ENCODE measurements at places on chromosomes 13 and 19. TPM values are rescaled to one million over a fixed set of nuclear protein-coding genes. Genes with fewer than 3 reads are reported as not detected.
A peak's percentile ranks its signal among the peaks of the same experiment; 100 is the strongest.

TMEM255B gene
- total RNA-seq, result 0.48 TPM

GRCh38 chr13:43298816-43299215, 275.4 kb downstream of the DNAJC15 start:
- no peak for DNase-seq

HNRNPA1L2 gene
- total RNA-seq, result 2.3 TPM

MAST1 gene
- total RNA-seq, result 1.9 TPM

UBE2L5 gene
- total RNA-seq, result not detected

KLK8 gene
- not detected for total RNA-seq

DNA sequence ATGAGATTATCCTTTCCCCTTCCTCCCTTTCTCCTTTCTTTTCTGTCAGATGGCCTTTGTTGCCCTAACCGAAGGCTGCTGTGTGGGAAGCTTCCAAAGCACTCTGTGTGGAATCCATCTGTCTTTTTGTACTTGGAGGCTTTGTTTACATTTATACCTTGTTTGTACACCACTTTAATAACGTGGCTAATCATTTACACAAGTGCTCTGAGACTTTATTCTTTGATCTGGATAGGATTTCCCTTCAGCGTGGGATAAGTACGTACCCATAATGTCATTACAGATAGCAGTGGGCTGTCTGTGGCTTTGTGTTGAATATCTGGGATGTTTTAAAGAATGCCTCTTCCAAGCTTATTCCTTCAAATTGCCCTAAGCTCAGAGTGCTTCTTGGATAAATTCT, 684.7 kb upstream of the SLITRK5 start:
- DNase-seq, result no peak

- no peak for DNase-seq
Observed at GRCh38 chr13:93368718-93369117, 142.1 kb downstream of the GPC6 start.

GRCh38 chr13:60584976-60585375, 188.0 kb downstream of the TDRD3 start:
- DNase-seq, result no peak

- no peak for DNase-seq
Observed at GRCh38 chr19:6213696-6214641, 65.8 kb downstream of the MLLT1 start.

ZNF724 gene
- total RNA-seq, result 6.2 TPM

- no peak for DNase-seq
Observed at GRCh38 chr13:81304121-81304659, 963.3 kb upstream of the SPRY2 start.

GRCh38 chr13:38785042-38785441, 98.2 kb downstream of the FREM2 start:
- no peak for DNase-seq

C19orf81 gene
- total RNA-seq, result 4.3 TPM

ADGRE2 gene
- total RNA-seq, result 0.29 TPM

KIR2DL1 gene
- not detected for total RNA-seq

ZNF534 gene
- total RNA-seq, result not detected

- peak; percentile 69 for DNase-seq
Observed at GRCh38 chr13:104773775-104774174, 1707.6 kb upstream of the SLC10A2 start.

DNA sequence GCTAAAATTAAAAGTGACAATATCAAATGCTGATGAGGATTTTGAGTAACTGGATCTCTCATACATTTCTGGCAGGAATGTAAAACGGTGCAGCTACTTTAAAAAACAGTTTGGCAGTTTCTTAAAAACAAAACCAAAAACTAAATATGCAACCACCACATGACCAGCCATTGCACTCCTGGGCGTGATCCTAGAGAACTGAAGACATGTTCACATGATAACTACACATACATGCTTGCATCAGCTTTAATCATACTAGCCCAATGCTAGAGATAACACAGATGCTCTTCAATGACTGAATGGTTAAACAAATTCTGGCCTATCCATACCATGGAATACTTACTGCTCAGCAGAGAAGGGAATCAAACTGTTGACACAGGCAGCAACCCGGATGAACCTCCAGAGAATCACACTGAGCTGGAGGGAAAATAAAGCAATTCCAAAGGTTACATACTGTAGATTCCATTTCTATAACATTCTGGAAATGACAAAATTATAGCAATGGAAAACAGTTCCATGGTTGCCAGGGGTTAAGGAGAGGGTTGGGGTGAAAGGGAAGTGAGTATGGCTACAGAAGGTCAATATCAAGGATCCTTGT, 25.5 kb upstream of the NAXD start:
- no peak for DNase-seq

GRCh38 chr19:27972291-27973040, 1240.5 kb downstream of the UQCRFS1 start:
- DNase-seq, result peak; percentile 45

GRCh38 chr19:13003081-13003480, 7.8 kb downstream of the NFIX start:
- no peak for DNase-seq

DNA sequence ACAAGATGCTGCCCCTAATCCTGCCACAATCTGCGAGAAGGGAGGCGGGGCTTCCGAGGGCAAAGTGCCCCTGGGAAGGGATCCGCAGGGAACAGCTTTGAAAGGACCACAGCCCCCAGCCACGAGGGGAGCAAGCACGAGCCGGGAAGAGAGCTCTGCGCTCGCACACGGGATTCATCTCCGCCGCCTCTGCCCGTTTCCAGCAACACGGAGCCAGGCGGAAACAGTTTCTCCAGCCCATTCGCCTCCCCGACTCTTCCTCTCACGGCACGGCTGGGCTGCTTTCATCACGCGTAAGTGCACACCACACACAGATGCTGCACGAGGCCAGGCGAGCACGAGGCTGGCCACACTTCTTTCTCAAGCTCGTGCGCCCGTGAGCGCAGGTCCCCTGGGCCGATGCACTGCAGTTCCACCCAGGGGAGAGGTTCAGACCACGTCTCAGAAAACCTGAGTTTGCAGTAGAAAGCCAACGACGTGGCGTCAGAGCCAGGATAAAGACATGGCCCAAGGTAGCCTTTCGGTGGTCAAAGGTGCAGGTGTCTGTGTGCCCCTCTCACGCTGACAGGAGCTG, 33.6 kb downstream of the NAXD start:
- DNase-seq, result no peak

GRCh38 chr19:50327013-50327412, 2.2 kb downstream of the KCNC3 start:
- DNase-seq, result no peak

TEX26 gene
- not detected for total RNA-seq

GRCh38 chr13:49386664-49387063, 57.2 kb downstream of the CAB39L start:
- DNase-seq, result no peak

GRCh38 chr19:39310558-39311311, 9.9 kb downstream of the LRFN1 start:
- peak; percentile 46 for DNase-seq

DNA sequence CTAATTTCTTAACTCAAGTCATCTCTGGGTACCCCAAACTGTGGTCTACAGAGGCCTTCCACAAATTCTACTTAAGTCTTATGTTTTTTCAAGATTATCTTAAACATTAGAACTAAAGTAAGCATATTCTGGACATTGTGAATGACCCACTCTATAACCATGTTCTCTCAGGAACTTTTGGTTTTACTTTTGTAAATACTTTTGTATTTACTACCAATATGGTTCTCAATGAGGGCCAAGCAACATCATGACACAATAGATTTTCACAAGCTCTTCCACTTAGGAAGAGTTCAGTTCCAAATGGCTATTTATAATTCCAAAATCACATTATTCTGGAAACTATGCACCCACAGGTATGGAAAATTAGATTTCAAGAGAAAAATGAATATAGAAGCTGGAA, 10.8 kb downstream of the DIAPH3 start:
- DNase-seq, result no peak

GRCh38 chr19:13022859-13023636, 27.8 kb downstream of the NFIX start:
- peak; percentile 69 for DNase-seq

DNA sequence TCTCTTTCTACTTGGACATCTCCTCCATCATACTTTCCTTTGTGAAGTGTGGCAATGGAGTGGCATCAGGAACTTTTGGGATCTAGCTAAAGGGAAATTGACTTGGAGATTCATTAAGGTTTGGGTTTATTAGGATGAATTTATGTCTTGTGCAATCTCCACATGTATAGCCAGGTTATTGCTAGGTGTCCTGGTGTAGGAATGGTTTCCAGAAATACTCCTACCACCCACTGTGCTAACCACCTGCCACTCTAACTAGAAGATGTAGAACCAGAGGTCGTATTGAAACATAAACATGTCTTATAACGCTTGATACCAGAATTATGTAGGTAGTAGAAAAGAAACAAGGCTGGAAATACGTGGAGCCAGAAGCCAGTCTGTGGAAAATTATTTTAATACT, 38.1 kb upstream of the MED4 start:
- DNase-seq, result no peak

- no peak for DNase-seq
Observed at GRCh38 chr13:111394211-111394922, 73.9 kb downstream of the TEX29 start.

DNA sequence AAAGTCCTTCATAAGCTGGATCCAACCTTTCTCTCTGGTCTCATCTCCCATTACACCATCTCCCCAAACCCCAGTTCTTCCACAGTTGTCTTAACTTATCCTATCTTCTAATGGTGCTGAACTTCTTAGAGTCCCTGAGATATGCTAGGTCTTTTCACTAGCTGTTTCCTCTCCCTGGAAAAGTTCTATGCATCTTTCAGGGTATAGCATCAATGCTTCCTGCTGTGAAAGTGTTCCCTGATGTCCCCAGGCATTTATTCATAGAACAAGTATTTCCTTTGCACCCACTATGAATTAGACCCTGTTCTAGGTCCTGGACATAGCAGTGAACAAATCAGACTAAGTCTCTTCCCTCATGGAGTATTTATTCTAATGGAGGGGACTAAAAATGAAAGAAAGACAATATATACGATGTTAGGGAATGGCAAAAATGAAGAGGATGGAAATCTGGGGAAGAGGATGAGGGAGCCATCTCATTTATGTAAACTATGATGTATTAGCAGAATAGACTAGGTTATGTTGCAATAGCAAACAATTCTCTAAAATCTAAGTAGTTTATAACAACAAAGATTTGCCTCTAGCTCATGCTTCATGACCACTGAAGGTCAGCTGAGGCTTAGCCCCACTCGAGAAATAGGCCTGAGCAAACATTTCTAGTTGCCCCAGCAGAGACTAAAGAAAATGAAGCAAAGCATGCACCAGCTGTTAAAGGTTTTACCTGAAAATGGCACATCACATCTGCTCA, 120.0 kb downstream of the CYSLTR2 start:
- peak; percentile 58 for DNase-seq

- DNase-seq, result no peak
Observed at GRCh38 chr13:111317042-111317550, 3.3 kb upstream of the TEX29 start.

DNA sequence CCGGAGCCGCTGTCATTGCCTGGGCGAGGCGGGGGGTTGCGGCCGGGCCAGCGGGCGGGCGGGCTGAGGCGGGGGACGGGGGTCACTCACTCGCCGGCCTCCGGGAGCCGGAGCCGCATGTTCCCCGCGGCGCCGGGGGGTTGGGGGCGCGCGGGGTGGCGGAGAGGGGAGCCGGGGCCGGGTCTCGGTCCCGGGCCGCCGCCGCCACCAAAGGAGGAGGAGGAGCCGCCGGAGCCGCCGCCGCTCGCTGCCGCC, 149 bp downstream of the MED26 start:
- DNase-seq, result no peak

DNA sequence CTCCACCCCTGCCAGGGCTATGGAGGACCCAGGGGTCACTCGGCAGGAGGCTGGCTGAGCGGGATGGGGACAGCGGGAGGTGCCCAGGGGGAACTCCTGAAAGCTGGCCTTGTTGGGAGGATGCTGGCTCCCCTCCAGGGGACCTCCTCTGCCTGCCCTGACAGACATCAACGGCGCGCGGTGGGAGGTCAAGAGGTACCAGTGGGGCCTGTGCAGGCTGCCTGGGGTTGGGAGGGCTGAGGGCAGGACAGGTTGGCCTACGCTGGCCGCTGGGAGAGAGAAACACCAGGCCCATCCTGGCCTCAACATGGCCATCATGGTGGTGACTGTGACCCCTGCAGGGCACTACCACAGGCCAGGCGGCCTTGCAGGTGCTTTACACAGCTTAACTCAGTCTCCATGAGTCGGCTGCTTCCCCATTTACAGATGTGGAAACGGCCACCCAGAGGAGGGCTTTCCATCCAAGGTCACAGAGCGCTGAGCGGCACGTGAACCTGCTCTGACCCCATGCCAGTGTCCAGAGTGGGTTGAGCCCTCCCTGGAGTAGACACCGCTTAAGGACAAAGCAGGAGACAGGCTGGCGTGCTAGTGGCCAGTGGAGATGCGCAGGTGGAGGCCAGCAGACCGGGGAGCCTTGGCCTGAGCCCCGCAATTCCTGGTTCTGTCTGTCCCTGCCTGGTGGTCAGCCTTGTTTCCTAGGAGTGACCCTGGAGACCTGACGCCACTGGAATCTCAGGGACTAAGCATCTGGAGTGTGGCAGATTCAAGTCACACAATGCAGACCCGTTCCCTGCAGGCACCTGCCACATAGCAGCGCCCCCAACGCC, 27.6 kb downstream of the CEBPG start:
- no peak for DNase-seq

FBL gene
- total RNA-seq, result 191 TPM

FAM124A gene
- 7.1 TPM for total RNA-seq

SLC25A41 gene
- not detected for total RNA-seq

GRCh38 chr13:20702530-20702914, 977 bp upstream of the IL17D start:
- DNase-seq, result peak; percentile 45

- DNase-seq, result no peak
Observed at GRCh38 chr13:27793507-27794367, 1.5 kb downstream of the GSX1 start.

KLK4 gene
- not detected for total RNA-seq

DNA sequence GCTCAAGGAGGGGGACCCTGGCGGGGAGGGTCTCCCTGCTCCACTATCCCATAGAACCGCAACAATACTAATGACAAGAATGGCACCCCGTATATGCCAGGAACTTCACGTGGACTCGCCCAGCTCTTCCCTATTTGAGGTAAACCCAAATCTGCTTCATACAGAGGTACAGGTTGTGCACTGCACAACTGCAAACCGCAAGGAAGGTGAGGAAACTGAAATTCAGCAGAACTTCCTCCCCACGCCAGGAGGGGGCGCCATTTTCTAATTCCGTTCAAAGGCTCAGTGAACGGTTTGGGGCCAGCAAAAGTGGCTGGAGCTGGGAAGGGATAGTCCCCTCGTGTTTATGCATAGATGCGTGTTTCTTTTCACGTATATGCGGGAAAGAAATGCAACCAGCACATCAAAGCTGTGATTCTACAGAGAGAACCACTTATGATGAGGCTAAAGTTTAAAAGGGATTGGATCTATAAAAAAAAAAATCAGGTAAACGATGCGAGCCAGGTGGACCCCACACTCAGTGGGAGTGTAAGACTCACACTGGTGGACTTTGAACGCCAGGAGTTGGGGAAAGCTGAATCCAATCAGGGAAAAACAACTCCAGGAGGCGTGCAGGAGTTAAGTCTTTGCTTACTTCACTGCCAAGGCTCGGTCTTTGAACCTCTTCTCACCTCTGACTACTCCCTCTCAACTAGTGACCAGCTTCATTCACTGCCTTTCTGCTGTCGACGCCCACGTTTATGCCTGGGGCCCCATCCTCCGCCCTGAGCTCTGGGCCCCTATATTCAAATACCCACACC, 20.3 kb downstream of the C19orf81 start:
- peak; percentile 54 for DNase-seq

CD79A gene
- total RNA-seq, result 0.11 TPM

ZNF570 gene
- 2.4 TPM for total RNA-seq

Measured in SK-MEL-5 (cell line).